ENCODE measurements at places on chromosomes 2 and 18. TPM values are rescaled to one million over a fixed set of nuclear protein-coding genes. Genes with fewer than 3 reads are reported as not detected.

PLEKHH2 gene
- total RNA-seq, result 10.4 TPM

- no peak for DNase-seq
Measured at GRCh38 chr2:12240206-12240605, 476.5 kb upstream of the TRIB2 start.

GRCh38 chr2:236656721-236657120 is 87.1 kb downstream of the ACKR3 start:
- DNase-seq, result no peak

PAX3 gene
- not detected for total RNA-seq

DNA sequence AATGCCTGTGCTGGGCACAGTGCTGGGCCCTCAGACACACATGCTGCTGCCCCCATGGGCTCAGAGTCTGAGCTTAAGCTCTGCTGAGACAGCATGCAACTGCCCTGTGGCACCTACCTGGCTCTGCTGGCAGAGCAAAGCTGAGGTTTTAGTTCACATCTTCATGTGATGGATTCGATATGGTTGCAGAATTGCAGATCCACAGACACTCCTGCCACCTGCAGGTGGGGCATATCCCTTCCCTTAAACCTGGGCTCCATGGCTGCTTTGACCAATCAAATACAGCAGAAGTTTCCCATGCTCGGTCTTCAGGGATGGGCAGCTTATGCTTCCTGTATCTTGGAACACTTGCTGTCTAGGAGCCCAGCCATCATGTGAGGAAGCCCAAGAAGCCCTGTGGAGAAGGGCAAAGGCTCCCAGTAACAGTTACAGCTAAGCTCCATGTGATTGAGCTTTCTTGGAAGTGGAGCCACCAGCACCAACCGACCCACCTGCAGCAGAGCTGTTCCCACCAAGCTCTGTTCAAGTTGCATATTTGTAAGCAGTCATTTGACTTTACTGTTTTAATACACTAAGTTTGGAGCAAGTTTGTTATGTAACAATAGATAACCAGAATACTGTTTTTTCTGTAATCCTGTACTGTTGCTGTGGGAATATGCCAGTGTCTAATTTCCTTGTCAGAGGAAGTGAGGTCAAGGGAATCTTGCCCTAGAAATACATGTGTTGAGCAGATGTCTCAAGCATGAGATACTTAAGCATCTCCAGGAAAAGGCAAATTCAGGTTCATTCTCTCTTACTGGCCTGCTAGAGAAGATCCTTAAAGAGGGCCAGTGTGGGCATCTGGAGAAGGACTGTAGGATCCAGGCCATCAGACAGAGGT is 79.3 kb downstream of the SH3RF3 start:
- no peak for DNase-seq

GALNT3 gene
- total RNA-seq, result 18.4 TPM

DNA sequence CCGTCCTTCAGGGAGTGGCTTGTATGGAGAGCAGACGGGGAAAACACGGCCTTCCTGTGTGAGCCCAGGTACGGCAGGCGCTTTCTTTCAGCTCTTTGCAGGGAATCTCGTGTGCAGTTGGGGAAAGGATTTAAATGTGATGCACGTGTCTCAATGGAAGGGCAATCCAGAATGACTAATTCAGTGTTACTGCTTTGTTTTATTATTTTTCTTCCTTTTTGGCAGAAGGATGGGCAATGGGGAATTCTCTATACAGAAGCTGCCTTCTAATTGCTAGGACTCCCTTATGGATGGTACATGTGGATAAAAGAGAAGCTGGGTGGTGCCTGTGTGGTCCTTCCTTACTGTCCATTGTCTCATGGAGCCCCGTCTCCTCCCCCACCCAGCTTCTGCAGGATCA is 107.4 kb downstream of the WDSUB1 start:
- DNase-seq, result no peak

HJURP gene
- 23.1 TPM for total RNA-seq

GRCh38 chr2:67974559-67975430 is 88.0 kb downstream of the C1D start:
- no peak for DNase-seq

DNA sequence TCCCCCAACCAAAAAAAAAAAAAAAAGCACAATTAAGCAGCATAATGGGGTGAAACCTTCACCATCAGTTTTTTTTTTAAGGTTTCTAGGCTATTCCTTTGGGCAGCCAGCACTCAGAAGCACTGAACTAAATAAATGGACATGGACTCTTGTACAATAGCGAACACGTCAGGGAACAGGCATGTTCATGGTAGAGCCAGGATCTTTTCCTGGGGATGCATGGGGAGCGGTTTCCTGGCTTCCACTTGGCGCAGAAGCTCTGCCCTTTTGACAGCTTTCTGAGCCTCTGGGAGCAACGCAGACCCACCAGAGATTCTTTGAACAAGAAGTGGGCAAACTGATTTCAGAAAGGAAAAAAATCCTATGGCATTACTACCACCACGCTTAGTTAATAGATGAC is 35.0 kb downstream of the ALPK2 start:
- DNase-seq, result no peak

SLC40A1 gene
- 14.6 TPM for total RNA-seq

GRCh38 chr2:23381084-23381483 is 3.9 kb upstream of the KLHL29 start:
- DNase-seq, result no peak

TFCP2L1 gene
- 0.78 TPM for total RNA-seq

PLB1 gene
- total RNA-seq, result 0.78 TPM

GRCh38 chr2:29747786-29748470 is 173.5 kb downstream of the ALK start:
- no peak for DNase-seq

IRS1 gene
- total RNA-seq, result 17.1 TPM

FLACC1 gene
- 0.69 TPM for total RNA-seq

- no peak for DNase-seq
Measured at GRCh38 chr18:62717169-62717924, 2.0 kb downstream of the PHLPP1 start.

All from progenitor cell of endocrine pancreas (in vitro differentiated cells).